ENCODE measurements at places on chromosomes 4 and X.

GRCh38 chr4:45082101-45082500 is 355.7 kb upstream of the GNPDA2 start:
- DNase-seq = no peak

- no peak for DNase-seq
These were observed 261.8 kb downstream of the DHX15 start for GRCh38 chr4:24322511-24322910.

GRCh38 chrX:66200855-66201795 is 37.1 kb downstream of the HEPH start:
- DNase-seq = no peak

GRCh38 chr4:98232202-98232601 is 29.0 kb upstream of the RAP1GDS1 start:
- no peak for DNase-seq

DNA sequence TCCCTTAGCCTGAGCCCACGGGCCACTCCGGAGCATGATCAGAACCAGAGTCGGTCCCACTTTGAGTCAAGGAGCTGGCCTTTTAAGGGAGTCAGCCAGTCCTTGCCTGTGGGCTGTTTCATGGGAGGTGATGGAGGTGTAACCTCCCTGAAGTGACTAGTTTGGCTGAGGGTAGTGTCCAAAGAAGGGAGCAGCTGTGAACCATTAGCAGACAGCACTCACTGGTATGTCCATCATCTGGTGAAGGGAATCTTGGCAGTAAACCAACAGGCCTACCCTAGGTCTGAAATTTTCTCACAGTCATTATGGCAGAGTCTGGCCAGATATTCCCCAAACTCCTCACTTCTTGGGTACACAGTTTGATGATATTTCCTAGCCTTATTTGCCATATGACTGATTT is 12.3 kb upstream of the REPS2 start:
- DNase-seq = no peak

DNA sequence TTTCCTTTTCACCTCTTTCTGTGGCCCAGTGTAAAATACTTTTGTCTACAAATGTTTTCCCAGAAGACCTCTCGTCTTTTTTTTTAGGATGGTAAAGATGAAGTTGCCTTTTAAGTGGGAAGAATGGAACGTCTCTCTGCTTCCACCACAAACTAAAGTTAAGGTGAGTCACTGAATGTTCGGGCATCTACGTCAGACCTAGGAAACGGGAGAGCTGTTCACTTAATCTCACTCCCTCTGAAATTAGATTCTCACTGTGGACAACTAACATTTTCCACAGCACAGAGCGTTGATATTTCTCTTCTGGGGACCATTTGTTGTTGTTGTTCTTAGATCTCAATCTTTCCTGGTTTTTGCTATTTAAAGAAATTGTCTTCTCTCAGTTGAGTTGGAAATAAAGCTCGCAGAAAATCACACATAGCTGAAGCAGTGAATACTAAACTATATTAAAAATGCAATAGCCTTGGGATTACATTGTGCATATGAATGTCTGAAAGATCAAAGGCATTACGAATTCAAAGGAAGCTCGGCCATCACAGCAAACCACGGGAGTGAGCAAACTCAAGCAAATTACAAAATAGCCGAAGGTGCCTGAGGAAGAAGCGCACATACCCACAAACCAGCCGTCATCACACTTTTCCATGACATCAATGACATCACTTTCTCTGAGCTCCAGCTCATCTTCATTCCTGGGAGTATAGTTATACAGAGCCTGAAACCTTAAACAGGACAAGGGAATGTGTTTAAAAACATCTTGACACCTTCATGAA is 53.9 kb upstream of the PDLIM3 start:
- DNase-seq = no peak

- no peak for DNase-seq
These were observed 20.6 kb downstream of the GAB1 start for GRCh38 chr4:143357161-143357845.

DNA sequence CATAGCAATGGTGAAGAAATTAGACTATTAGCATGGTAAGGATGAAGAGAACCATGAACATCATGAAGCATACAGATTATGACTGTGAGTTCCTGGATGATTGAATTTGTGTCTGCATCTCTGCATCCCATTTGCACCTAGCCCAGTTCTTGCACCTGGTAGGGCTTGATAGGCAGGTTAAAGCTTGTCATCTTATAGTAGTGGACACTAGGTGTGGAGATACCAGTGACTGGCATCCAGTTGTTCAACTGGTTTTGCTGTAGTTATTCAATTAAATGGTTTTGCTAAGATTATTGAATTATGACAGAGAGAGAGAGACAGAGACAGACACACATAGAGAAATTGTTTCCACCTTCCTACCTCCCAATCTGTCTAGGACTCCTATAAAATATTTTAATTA is 5.0 kb downstream of the ADH7 start:
- no peak for DNase-seq

DNA sequence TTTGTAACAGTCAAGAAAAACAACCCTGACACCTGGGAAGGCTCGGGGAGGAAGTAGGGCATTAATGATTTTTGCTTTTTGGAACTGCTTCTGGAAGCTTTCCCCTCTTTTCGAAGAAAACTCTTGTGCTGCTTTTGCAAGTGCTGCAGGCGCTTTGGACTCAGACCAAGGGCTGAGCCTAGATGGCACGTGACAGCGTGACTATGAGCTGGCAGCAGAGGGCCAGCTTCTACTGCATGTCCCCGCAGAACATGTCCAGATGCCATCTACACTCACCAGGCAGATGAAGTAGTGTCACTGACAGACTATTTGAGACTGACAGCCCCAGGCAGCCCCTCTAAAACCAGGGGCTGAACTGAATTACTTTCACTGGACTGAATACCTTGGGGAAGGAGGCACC is 6.2 kb downstream of the NR0B1 start:
- DNase-seq = no peak

GRCh38 chr4:82371497-82371896 is 2.3 kb downstream of the HNRNPD start:
- no peak for DNase-seq

DNA sequence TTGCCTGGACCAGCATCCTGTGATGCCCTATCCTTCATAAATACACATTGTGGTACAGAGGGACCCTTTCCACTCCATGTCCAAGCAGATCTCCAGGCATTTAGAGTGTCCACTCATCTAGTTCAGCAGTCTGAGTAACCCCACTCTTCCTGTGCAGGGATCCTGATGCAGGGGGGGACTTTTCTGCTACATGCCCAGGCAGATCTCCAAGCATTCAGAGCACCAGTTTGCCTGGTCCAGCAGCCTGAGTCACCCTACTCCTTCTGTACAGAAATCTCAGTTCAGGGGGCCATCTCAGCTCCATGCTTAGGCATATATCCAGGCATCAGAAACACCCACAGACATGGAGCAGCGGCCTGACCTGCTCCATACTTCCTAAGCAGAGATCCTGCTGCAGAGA is 1089.8 kb downstream of the FAT4 start:
- no peak for DNase-seq
